ENCODE measurements at places on chromosomes 11 and 22.

- no peak for DNase-seq
Observed at GRCh38 chr11:74816664-74817063, 68.0 kb downstream of the RNF169 start.

GRCh38 chr11:44626645-44627044 is 61.2 kb downstream of the CD82 start:
- no peak for DNase-seq

GRCh38 chr11:27754035-27755017 is 54.1 kb upstream of the BDNF start:
- DNase-seq: no peak

- DNase-seq: no peak
Observed at GRCh38 chr11:14567064-14567651, 47.0 kb upstream of the PSMA1 start.

GRCh38 chr11:72227316-72228228 is 3.0 kb downstream of the INPPL1 start:
- no peak for DNase-seq

GRCh38 chr11:69372589-69373250 is 78.8 kb downstream of the MYEOV start:
- no peak for DNase-seq

- DNase-seq: peak; percentile 7
Observed at GRCh38 chr11:47714554-47715081, 551 bp downstream of the AGBL2 start.

DNA sequence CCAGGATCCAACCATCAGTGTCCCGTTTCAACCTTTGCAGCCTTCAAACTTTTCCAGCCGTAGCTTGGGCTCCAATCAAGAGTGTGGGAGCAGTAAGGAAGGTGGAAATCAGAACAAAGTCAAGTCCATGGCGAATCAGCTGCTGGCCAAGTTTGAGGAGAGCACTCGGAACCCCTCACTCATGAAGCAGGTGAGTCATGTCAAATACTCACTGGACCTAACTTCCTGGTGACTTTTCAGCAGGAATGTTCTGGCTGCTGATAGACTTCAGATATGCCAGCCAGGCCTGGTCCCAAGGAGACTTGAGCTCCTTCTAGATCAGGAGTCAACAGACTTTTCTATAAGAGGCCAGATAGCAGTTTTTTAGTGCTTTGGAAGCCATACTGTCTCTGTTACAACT is 129.0 kb downstream of the MICAL2 start:
- DNase-seq: no peak

GRCh38 chr11:123454060-123454651 is 24.1 kb downstream of the GRAMD1B start:
- no peak for DNase-seq

DNA sequence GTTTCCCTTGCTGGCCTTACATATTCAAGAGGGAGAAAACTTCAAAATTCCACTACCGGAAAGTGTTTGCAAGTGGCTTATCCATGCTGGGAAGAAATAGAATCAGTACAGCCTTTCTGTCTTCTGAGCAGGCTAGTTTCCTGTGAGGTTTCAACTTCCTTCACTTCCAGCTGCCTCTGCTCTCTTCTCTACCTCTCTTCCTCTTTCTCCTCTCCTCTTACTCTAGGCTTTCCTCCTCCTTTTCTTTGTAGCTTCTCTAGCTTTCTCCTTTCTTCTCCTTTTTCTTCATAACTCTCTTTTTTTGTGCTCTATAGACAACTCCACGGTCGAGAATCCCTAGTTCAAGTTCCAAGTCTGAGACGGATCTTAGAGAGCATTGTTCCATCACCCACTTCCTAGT is 421.8 kb downstream of the ETS1 start:
- no peak for DNase-seq

DNA sequence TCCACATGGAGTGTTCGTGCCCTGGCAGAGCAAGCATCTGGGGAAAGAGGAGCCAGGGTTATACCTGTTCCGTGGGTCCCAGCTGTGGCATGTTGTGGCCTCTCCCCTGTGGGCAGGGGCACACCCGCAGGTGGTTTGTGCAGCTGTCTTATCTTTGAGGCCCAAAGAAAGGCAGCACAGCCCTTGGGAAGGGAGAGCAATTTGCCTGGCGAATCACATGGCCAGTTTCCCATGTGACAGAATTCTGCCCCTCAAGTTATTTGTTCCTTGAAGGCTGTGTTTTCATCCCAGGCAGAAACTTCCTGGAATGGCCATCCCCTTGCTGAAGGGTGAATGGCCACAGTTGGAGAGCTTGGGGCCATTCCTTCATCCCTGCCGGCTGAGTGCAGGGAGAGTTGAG is 16.4 kb upstream of the COX8A start:
- no peak for DNase-seq

DNA sequence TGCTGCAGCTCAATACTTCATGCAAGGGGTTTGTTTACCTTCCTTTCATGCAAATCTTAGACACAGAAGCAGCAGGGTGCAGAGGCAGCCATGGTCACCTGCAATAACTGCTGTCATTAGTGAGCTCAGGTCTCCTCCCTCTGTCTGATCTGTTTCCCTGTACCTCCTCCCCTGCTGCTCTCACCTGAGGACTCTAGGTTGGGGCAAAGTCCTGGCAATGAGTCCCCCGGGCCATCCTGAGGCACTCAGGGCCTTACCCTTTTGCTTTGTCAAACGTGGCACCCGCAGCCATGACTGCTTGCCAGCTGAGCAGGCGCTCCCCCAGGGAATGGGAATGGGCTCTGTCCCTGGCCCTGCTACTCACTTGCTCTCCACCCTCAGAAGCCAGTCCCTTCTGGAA is 3.9 kb downstream of the LRRC10B start:
- DNase-seq: no peak

DNA sequence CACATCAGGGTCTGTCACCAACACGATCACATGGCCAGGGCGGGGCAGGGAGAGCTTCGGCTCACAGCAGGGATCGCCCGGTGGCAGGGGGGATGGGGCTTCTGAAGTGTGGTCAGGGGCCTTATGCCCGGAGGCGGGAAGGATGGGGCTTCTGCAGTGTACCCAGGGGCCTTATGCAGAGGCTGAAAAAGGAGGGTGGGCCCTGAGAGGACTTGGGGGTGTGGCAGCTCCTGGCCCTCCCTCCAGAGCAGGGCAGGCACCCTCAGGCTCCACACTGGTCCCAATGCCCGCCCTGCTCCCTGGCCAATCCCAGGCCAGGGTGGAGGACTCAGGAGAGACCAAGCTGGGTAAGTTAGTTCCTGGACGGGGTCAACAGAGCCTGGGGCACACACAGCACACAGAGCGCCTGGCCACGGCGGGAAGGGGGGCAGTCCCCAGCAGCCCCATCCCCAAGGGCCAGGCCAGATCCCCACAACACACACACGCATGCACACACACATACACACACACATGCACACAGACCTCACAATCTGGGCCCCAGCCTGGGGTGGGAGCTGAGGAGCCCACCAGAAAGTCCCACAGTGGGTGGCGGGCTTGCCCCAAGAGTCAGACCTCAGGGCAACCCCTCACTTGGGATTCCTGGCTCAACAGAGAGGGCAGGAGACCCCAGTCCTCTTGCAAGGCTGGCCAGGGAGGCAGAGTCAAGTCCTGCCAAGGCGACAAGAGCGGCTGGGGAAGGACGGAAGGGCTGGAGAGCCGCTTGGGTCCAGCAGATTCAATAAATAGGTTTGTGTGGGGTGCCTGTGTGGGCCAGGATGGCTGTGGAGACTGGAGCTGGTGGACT is 1.1 kb upstream of the CEND1 start:
- no peak for DNase-seq

GRCh38 chr11:130522284-130522961 is 74.0 kb downstream of the ADAMTS15 start:
- DNase-seq: no peak

GRCh38 chr11:120039039-120039438 is 98.9 kb downstream of the TRIM29 start:
- DNase-seq: no peak

- DNase-seq: no peak
Observed at GRCh38 chr22:36442506-36443197, 38.8 kb downstream of the TXN2 start.

DNA sequence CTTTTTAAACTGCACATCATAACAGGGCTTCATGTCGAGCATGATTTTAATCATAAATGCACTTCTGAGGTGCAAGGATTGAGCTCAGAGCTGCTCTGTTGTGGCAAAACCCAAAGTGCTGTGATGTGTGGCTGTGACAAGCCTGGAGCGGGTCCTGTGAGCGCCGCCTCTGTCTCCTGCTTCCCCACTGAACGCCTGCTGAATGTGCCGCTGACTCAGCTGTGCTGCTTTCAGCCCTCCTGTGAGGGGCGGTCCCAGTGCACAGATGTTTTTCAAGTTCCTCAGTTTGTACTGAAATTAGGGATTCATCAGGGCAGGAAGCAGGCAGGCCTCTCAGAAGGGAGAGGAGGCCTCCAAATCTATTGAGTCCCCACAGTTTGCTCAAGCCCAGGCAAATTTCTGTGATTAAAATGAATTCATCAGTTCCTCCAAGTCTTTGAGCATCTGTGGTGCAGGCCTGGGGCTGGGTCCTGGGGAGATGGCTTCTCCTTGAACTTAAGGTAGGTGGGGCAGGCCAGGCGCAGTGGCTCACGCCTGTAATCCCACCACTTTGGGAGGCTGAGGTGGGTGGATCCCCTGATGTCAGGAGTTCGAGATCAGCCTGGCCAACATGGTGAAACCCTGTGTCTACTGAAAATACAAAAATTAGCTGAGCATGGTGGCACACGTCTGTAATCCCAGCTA is 3.0 kb upstream of the GTSE1 start:
- DNase-seq: no peak

DNA sequence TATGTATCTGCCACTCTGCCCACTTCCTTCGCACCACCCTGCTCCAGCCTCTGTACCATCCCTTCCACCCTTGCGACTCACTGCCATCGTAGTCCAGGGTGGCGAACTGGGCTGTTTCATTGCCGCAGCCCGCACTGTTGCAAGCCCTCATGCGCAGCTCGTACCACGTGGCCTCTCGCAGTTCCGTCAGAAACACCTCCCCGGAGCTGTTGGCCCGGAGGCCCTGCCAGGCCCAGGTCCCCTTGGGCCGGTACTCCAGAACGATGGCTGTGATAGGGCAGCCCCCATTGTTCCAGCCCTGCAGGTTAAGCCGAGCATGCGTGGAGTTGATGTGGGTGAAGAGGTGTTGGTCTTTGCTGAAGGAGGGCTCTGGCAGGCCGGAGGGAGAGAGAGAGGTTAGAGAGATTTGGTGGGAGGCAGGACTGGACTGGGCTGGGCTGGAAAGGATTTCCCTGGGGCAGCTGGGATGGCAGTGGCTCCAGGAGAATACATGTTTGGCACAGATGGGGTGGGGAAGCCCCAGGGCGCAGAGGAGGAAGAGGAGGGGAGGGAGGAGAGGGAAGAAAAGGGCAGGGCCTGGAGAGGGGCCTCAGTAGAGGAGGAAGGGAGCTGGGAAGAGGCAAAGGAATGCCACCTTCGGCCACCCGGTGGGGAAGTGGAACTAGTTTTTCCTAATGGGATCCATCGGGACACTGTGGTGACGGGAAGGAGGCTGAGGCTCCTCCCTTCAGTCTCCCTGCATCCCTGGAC is 109.6 kb downstream of the CEP164 start:
- DNase-seq: no peak

DNA sequence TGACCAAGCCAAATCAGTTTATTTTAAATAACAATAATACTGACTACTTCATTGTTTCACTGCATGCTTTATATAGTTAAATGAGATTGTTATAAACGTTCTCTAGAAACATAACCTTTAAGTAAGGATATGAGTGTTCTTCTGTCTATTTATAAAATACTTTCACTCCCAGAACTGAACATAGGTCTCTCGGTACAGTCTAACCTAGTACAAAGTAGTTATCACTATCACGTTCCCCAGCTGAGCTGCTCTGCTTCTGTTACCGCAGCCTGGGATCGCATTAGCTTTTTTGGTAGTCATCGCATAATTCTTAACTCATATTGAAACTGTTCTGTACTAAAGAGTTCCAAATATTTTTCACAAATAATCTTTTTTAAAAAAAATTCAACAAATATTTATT is 143.6 kb downstream of the WNT11 start:
- no peak for DNase-seq

DNA sequence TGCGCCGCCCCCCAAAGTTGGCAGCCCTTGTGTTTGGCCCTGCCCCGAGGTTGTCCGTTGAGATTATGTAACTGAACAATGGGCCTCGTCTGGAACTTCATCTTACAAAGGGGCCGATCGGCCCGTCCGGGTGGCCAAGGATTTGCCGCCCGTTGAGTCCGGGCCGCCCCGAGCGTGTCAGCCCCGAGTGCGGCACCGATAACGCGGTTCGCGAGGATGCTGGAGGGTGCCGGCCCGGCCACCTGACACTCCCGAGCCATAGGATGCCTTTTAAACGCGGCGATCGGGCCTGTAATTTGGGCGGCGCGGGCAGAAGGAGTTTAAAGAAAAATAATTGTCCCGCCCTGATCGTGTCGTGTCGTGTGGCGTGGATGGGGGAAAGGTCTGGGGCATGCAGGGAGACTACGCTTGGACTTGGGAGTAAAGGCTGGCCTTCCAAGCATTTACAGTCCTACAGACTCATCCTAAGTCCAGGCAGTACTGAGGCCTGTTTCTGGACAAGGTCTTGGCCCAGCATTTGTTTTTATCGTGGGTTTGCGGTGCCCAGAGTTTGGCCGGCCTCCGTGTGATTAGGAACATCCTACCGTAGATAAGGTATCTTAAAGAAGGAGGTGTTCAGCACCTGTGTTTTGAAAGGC is 1.3 kb downstream of the WEE1 start:
- DNase-seq: peak; percentile 46

- no peak for DNase-seq
Observed at GRCh38 chr11:12808519-12808918, 134.3 kb downstream of the TEAD1 start.

- DNase-seq: no peak
Observed at GRCh38 chr11:17211286-17211685, 3.5 kb upstream of the PIK3C2A start.

DNA sequence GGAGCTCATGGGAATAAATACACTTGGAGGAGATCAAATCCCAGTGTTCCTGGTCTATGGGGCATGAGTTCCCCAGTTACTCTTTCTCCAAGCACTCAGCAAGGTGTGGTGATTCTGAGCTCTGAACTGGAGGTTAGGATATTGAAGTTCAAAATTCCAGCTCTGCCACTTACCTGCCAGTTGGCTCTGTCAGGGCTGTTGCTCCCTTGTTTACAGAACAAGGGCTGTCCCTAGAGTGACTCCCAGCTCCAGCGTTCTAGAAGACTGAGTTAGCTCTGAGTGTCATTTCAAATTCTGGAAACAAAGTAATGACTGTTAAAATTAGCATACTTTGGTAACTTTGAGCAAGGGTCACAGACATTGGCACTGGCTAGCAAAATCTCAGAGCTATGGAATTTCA is 69.7 kb upstream of the ZBED5 start:
- DNase-seq: no peak

GRCh38 chr11:91776655-91777054 is 448.0 kb upstream of the FAT3 start:
- DNase-seq: no peak

DNA sequence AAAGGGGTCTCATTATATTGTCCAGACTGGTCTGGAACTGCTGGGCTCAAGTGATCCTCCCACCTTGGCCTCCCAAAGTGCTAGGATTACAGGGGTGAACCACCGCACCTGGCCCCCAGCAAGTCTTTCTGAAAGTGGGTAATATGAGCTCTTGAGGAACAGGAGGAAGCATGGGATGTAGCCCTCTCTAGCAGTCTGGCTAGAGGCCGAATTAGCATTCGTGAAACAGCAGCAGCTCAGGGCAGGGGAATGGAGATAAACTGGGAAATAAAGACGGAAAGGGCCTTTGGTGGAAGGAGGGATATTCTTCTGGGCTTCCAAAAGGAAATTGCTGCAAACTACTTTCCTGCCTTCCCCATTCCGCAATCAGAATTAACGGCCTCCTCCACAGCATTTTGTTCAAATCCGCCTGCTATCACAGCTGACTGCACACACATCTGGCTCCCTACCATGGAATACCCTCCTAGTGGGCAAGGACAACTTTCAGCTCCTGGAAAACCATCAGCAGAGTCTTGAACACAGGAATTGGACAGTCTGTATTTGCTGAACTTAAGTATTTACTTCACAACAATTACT is 44.3 kb downstream of the MICAL3 start:
- DNase-seq: no peak

All from NK-92 treated with Interleukin-12 subunit alpha and Interleukin-12 subunit beta, amount 100 ng/mL, for 24 hours (cell line).